Stimulated activated CD4-positive, alpha-beta T cell treated with anti-CD3 and anti-CD28 coated beads, Interleukin-12 subunit alpha, Interleukin-12 subunit beta, amount 100 ng/mL, for 4 hours (primary cell): ENCODE measurements at places on chromosomes 12 and 14.

GRCh38 chr14:91516663-91517388 is 6.7 kb upstream of the PPP4R3A start:
- no peak for DNase-seq

GRCh38 chr14:61372842-61373555 is 51.6 kb downstream of the PRKCH start:
- DNase-seq = no peak

DNA sequence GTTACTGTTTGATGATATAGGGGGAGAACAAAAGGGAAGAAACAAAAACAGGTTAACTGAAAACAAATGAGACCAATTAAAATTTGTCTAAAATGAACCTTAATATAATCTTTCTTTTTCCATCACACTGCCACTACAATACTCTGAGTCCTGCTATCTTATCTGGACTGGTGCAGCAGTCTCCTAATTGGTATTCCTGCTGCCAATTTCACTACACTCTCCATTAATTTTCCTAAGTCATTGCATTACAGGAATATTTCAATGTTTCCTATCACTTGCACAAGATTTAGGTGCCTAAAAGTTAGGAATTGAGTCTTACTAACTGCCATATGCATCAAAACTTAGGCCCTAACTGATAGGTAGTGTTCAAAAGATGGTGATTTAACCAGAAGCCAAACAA is 884.9 kb upstream of the MGAT4C start:
- DNase-seq = no peak

GRCh38 chr14:100333311-100333710 is 10.2 kb downstream of the SLC25A47 start:
- no peak for DNase-seq

- DNase-seq = no peak
These were observed 553.0 kb downstream of the RPS29 start for GRCh38 chr14:49033131-49033530.

GRCh38 chr12:94247246-94247645 is 98.9 kb downstream of the PLXNC1 start:
- no peak for DNase-seq

GRCh38 chr12:105993766-105994555 is 144.8 kb downstream of the NUAK1 start:
- no peak for DNase-seq
